ENCODE measurements at places on chromosomes 5 and 9. TPM values are rescaled to one million over a fixed set of nuclear protein-coding genes. Genes with fewer than 3 reads are reported as not detected.

Gene BRD9
- 64.1 TPM for total RNA-seq

GRCh38 chr5:40312205-40312604 is 367.5 kb upstream of the PTGER4 start:
- DNase-seq, result no peak

Gene OR13C3
- not detected for total RNA-seq

DNA sequence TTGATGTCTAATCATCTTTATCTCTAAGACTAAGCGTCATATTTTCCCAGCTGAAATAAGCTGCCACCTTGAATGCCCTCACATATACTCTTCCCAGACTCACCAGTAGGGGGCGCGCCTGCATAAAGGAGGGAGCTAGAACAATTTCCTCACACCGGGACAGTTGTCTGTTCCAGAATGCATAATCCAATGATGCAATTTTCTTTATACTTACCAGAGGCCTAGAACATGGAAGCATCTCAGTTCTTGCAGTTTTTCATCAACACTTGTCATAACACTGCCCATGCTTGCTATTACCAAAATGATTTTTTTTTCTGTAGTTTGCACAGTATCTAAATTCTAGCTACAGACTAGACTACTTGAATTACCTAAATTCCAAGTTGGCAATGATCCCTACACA is 203.9 kb downstream of the FRMD3 start:
- peak; percentile 80 for DNase-seq

DNA sequence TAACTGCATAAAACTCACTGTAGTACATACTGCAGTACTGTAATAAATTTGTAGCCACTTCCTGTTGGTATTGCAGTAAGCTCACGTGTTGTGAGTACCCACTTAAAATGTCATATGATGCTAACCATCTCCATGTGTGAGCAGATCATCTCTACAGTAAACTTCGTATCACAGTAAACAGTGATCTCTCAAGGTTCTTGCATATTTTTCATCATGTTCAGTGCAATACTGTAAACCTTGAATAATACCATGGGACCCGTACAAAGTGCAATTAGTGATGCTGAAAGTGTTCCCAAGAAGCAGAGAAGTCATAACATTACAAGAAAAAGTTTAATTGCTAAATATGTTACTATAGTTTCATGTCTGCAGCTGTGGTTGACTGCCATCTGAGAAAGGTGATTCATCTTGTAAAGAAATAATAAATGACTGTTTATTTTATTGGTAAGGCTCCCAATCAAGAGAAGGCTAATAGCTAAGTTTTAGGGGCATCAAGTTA is 253.8 kb upstream of the POU5F2 start:
- DNase-seq, result no peak

- DNase-seq, result no peak
Measured at GRCh38 chr9:92196400-92196799, 81.2 kb upstream of the SPTLC1 start.

Gene PCDHB11
- total RNA-seq, result 0.85 TPM

DNA sequence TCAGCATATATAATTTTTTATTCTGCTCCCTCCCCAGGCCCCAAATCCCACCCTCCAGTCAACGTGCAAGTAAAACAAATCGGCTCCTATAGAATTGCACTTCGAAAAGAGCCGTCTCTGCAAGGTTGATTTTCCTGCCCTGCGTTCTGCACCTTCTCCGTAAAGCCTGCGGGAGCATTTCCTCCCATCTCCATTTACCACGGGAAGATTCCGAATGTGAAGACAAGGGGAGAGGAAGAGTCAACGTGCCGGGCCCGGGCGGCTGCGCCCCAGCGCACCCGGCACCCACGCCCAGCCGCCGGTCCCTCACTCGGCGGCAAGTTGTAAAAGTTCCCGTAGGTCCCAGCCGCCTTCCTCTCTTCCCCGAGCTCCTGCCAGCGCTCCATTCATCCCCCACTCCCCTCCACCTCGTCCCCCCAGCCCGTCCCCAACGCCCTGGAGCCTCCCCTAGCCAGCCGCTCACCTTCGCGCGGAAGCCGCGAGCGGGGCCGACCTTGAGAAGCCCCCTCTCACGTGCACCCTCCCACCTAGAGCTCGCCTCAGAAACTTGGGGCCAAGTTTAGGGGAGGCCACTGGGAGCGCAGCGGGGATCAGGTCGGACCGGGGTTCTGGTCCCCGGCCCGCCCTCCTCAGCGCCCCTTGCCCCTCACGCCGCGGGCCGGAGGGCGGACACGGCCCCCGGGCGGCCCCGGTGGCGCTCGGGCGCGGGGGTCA is 431 bp downstream of the BNC2 start:
- no peak for DNase-seq

Gene GABRB2
- total RNA-seq, result not detected

Gene WNK2
- 85.7 TPM for total RNA-seq

GRCh38 chr5:173281910-173282309 is 46.3 kb downstream of the STC2 start:
- peak; percentile 35 for DNase-seq

GRCh38 chr9:108703429-108703828 is 152.4 kb downstream of the ACTL7B start:
- DNase-seq, result no peak

DNA sequence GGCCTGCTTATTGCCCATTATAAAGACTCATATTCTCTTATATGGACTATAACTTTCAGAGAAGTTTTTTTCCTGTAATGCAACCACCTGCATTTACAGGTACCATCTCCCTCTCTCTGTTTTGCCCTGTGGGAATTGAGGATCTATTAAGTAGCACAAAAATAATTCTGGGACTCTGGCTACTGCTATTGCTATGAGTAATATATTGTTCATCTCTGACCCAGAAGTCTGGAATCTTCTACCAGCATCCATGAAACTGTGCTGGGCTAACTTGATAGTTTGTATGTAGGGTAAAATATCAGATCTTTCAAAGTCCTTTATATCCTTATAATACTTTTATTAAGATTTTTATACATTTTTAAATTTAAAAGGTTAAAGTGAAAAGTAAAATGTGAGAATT is 607.2 kb downstream of the EFNA5 start:
- DNase-seq, result no peak

Gene TSSK1B
- not detected for total RNA-seq

Measured in Calu3 (cell line).